ENCODE measurements at places on chromosomes 12 and 14. TPM values are rescaled to one million over a fixed set of nuclear protein-coding genes. Genes with fewer than 3 reads are reported as not detected.

CCDC175 gene
- not detected for polyA plus RNA-seq

KITLG gene
- 21.0 TPM for polyA plus RNA-seq

ESRRB gene
- polyA plus RNA-seq, result 0.29 TPM

LIN52 gene
- polyA plus RNA-seq, result 9.0 TPM

CLEC6A gene
- polyA plus RNA-seq, result not detected

IL26 gene
- not detected for polyA plus RNA-seq

PPP1R36 gene
- polyA plus RNA-seq, result 0.31 TPM

GPX2 gene
- polyA plus RNA-seq, result 23.8 TPM

TSHR gene
- polyA plus RNA-seq, result 0.31 TPM

INHBC gene
- not detected for polyA plus RNA-seq

FBLN5 gene
- polyA plus RNA-seq, result 10.2 TPM

DACT1 gene
- 1.5 TPM for polyA plus RNA-seq

BHLHE41 gene
- polyA plus RNA-seq, result 24.7 TPM

BATF gene
- polyA plus RNA-seq, result 0.36 TPM

DAO gene
- polyA plus RNA-seq, result 0.78 TPM

CISTR gene
- not detected for polyA plus RNA-seq

SLC24A4 gene
- 1.2 TPM for polyA plus RNA-seq

MFAP5 gene
- polyA plus RNA-seq, result 0.42 TPM

OASL gene
- 1.1 TPM for polyA plus RNA-seq

SIX6 gene
- 5.2 TPM for polyA plus RNA-seq

EXOC3L4 gene
- polyA plus RNA-seq, result not detected

INSM2 gene
- 0.48 TPM for polyA plus RNA-seq

APOF gene
- polyA plus RNA-seq, result not detected

Data from brain (organoid and tissue), 16 donors.